ENCODE measurements at places on chromosomes 7 and 10.
A peak's percentile ranks its signal among the peaks of the same experiment; 100 is the strongest.

DNA sequence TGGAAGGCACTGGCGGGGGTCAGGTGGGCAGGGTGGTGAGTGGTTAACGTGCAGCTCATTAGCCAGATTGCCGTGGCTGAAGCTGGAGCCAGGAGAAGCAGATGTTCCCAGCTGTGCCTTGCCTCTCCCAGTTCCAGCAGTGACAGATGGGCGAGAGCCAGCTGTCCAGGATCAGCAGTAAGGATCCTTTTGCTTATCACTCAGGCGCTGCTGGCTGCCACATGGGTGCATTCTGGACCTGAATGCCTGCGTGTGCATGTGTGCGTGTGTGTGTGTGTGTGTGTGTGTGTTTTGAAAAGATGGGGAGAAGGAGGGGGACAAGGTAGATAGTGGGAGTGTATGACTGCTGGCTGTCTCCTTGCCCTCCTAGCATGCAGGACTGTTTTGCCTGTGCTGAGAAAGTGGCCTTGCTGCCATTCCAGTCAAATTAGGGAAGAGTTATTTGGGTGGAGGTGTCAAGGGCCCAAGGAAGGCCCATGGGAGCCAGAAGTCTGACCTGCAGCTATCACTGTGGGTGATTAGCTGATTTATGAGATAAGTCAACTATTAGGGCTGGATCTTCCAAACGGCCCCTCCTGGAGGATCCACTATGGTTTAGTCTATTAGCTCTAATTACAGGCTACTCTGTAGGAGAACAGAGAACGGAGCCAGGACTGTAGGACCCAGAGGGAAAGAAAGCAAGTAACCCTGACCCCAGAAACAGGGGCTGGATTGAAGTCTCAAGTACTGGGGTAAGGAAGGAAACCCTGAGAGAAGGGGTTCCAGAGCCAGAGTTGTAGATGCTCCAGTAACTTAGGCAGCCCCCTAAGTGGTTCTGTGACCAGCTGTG lies 3.3 kb downstream of the EPHA1 start:
- no peak for DNase-seq

DNA sequence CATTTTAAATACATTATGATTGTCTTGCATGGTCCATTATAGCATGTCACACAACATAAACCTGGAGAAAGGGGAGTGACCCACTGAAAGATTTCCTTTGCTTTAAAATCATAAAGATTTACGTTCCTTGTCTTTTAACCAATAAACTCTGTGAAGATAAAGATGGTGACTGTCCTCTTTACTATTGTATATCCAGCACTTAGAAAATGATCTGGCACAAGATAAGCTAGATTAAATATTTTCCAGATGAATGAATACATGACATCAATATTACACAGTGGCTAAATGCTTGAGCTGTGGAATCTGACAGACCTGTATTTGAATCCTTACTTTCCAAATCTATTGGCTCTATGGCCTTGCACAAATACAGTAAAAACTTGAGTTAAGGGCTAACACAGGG lies 938.4 kb downstream of the SORCS1 start:
- DNase-seq: no peak

DNA sequence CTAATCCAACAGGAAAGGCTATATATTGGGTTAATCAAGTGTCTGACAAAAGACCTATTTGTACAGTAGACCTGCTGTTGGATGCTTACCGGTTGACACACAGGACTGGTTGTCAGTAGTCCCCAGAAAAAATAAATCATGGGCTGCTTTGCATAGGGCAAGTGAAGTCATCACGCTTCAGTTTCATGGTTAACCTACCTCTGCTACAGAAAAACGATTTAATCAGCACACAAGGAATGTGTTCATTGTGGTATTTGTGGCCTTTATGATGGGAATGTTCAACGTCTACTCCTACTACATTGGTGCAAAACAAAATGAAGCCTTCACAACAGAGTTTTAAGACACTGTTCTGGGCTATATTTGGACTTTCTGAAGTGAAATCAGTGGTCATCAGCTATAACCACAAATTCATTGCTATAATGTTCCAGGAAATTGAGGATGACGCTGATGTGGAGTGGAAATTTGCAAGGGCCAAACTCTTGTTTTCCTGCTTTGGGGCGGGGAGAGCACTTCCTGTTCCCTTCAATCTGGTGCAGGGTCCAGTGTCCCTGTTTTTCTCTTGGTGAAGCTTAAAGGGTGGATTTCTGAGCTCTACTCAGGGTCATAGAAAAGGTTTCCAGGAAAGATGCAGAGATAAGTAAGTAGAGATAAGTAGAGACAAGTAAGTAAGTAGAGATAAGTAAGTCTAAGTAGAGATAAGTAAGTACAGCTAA lies 39.3 kb upstream of the GGCT start:
- DNase-seq: peak; percentile 78

- no peak for DNase-seq
These were observed 277.6 kb upstream of the BMPER start for GRCh38 chr7:33627741-33628140.

DNA sequence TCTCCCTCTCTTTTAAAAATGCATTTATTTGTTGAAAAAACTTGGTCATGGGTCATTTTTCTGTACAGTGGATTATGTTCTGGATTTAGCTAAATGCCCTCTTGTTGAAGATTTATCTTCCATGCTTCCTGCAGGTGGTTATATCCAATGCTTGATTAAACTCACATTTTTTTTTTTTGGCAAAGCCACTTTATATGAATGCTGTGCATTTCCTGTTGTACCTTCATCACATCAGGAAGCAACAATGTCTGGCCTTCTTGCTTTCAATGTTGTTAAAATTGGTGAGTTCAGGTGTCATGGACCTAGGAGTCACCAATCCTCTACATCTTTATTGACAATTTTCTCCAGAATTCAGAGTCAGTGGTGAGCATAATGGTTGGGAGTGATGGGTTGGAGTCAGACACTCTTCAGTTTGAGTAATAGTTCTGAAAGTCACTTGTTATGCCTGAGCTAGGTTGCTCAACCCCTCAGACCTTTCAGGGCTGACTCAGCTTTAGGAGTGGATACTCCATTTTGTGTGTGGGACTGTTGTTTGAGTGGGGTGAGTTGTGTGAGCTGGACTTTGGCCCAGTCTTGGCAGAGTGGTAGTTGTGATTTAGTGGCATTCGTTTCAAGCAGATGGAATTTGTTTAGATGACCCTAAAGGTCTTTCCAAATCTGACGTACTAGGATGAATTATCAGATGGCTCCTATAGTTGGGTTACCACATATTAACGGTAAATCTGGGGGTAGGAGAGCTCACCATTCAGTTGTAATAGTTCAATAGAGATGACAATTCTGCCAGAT lies 213.5 kb upstream of the ZNF32 start:
- peak; percentile 97 for DNase-seq

- peak; percentile 26 for DNase-seq
These were observed 9.0 kb downstream of the IQCE start for GRCh38 chr7:2567679-2568278.

- peak; percentile 56 for DNase-seq
These were observed 55.2 kb downstream of the TACC2 start for GRCh38 chr10:122044045-122044661.

GRCh38 chr10:129096065-129096984 lies 370.7 kb upstream of the MGMT start:
- DNase-seq: peak; percentile 12
